T-helper 17 cell (primary cell): ENCODE measurements at places on chromosomes 12 and 14. TPM values are rescaled to one million over a fixed set of nuclear protein-coding genes. Genes with fewer than 3 reads are reported as not detected.

DNA sequence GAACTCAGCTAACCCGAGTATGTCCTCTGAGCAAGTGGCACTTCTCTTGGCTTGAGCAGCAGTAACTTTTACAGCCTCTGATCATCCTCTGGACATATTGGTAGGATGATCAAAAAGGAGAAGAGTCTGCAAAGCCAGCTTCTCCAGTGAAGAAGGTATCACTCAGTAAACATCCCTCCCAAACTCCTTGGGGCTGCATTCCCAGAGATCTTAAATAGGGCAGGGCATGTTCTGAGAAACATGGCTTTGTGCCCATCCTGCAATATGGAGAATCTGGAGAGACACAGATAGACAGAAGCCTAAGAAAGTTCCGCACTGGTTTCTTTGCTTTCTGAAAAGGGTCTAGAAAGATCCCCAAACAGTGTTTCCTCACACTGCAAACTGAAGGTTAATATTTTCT, 65.4 kb downstream of the RBM19 start:
- H3K27ac ChIP-seq = no peak overlapping the region
- H3K27me3 ChIP-seq = no peaks in the 10 kb centered on the region
- no peaks in the 10 kb centered on the region for H3K4me1 ChIP-seq
- no peak overlapping the region for H3K4me3 ChIP-seq
- DNase-seq = no peak
- peaks cover 5% of the 10 kb centered on the region for H3K36me3 ChIP-seq

DNA sequence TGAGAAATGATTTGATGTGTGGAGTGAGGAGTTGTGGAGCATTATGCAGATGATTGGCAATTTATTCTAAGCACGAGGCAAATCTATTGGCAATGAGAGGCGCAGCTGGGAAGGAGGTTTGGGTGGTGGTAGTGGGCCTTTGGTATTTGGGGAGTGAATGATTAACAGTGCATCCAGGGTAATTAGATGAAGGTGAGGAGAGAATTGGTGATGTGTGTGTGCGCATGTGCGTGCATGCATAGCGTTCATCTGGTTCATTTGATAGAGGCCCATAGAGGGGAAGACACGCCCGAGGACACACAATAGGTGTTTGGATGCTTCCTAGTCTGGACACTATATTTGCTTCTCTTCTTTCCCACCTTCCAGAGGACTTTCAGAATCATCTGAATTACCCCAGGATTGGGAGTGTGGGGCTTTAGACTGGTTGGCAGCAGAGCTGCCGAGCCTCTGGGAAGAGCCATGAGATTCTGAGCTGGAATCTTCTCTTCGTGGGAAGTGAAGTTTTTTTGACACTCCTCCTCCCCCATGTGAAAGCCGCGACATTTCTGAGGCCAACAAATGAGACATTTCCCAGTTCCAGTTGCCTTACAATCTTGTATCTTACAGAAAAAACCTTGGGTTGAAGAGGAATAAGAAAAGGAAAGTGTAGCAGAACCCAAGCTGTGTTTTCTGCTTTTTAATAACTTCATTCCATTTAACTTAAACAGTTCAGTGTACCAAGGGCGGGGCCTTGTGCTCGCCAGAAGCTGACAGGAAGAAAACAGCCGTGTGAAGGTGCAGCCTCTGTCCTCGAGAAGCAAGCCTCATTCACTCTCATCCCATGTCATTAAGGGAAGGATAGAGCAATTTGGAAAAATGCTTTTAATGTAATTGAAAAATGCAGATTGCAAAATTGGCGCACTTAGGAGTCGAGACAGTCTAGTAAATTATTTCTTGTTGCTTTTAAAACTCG, 65.2 kb downstream of the SLC25A47 start:
- no peak overlapping the region for H3K27ac ChIP-seq
- no peak for DNase-seq
- H3K27me3 ChIP-seq = no peaks in the 10 kb centered on the region
- peaks cover 2% of the 10 kb centered on the region for H3K36me3 ChIP-seq

DNA sequence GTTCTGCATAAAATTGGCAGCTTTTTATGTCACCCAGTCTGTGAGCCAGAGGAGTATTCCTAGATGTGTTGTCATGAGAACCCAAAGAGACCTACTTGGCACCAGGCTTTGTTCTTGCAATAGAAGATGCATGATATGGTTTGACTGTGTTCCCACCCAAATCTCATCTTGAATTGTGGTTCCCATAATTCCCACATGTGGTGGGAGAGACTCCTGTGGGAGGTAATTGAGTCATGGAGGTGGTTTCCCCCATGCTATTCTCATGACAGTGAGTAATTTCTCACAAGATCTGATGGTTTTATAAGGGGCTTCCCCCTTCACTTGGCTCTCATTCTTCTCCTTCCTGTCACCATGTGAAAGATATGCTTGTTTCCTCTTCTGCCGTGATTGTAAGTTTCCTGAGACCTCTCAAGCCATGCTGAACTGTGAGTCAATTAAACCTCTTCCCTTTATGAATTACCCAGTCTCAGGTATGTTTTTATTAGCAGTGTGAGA, 572.0 kb upstream of the ATP2B1 start:
- H3K27ac ChIP-seq = no peak overlapping the region
- H3K27me3 ChIP-seq = no peaks in the 10 kb centered on the region
- DNase-seq = no peak

DNA sequence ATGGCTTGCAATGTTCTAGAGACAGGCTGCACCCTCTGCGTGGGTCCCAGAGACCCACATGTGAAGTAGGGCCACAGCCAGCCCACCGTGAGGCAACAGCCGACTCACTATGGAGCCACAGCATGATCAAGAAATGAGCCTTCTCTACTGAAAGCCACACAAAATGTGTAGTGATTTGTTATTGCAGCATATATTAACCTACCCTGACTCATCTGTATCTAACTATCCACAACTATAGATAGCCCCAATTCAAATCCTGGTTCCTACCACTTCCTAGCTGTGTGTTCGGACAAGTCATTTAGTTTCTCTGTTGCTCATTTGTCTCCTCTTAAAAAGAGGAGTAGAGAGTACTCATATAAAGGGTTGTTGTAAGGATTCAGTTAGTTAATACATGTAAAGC, 1152.3 kb downstream of the BCL11B start:
- peaks cover 3% of the 10 kb centered on the region for H3K4me1 ChIP-seq
- H3K27me3 ChIP-seq = no peaks in the 10 kb centered on the region
- peaks cover 3% of the 10 kb centered on the region for H3K36me3 ChIP-seq
- H3K27ac ChIP-seq = no peak overlapping the region
- DNase-seq = no peak
- no peak overlapping the region for H3K4me3 ChIP-seq

The SLCO1B1 gene
- not detected for total RNA-seq

The DPY19L2 gene
- not detected for total RNA-seq

GRCh38 chr12:3597526-3598210, 106.7 kb downstream of the PRMT8 start:
- peaks cover 8% of the 10 kb centered on the region for H3K36me3 ChIP-seq
- peaks cover 3% of the 10 kb centered on the region for H3K4me1 ChIP-seq
- H3K4me3 ChIP-seq = no peak overlapping the region
- H3K27ac ChIP-seq = no peak overlapping the region
- H3K27me3 ChIP-seq = peaks cover 29% of the 10 kb centered on the region
- no peak for DNase-seq

DNA sequence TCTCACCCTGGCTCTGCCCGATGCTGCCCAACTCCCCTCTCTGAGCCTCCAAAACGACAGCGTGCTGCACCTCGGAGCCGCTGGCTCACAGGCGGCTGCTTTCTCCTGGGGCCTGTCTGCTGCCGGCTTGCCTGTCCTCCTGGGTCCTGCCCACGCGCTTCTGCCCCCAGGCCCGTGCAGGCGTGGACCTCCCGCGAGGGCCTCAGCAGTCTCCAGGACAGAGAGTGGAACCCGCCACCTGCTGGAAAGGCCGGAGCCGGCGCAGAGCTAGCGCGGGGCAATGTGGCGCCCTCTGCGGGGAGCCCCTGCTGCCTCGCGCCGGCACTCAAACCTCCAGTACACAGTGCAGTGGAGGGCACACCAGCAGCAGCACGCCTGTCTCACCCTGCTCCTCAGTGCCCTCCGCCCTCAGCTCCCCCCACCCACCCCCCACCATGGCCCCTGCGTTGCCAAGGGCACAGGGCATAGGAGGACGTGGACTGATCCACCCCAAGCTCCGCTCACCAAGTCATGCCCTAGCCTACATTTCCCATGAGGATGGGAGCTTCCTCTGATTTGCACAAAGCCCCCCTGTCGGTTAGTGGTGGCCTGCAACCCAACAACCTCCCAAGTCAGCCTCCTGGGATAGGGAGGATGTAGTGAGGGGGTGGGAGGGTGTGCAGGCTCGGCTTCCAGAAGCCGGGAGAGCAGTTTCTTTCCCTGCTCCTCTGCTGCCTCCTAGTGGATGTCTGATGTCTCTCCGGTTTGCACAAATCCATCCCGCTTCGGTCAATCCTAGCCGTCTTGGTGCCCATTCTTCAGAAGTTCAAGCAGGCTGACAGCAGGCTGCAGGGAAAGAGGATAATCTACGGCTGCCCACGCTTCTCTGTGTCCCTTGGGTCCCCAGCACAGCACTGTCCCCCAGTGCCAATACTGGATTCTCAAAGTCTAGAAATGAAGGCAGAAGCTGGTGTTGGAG, 25.2 kb downstream of the KRT8 start:
- H3K4me1 ChIP-seq = peaks cover 17% of the 10 kb centered on the region
- no peak overlapping the region for H3K27ac ChIP-seq
- peak; percentile 41 for DNase-seq
- peaks cover 27% of the 10 kb centered on the region for H3K27me3 ChIP-seq
- peak overlapping the region; percentile 80 for H3K4me3 ChIP-seq

The ZNF84 gene
- 18.1 TPM for total RNA-seq

- H3K4me3 ChIP-seq = no peak overlapping the region
- no peak for DNase-seq
- H3K36me3 ChIP-seq = no peaks in the 10 kb centered on the region
- no peaks in the 10 kb centered on the region for H3K27me3 ChIP-seq
- H3K4me1 ChIP-seq = no peaks in the 10 kb centered on the region
- H3K27ac ChIP-seq = no peak overlapping the region
Measured at GRCh38 chr12:111616177-111616623, 17.1 kb upstream of the ATXN2 start.

The HOXC10 gene
- not detected for total RNA-seq

GRCh38 chr12:117749431-117749830, 219.4 kb downstream of the KSR2 start:
- H3K27ac ChIP-seq = no peak overlapping the region
- H3K36me3 ChIP-seq = no peaks in the 10 kb centered on the region
- H3K27me3 ChIP-seq = peaks cover 1% of the 10 kb centered on the region

The RTN1 gene
- total RNA-seq = 3.4 TPM

DNA sequence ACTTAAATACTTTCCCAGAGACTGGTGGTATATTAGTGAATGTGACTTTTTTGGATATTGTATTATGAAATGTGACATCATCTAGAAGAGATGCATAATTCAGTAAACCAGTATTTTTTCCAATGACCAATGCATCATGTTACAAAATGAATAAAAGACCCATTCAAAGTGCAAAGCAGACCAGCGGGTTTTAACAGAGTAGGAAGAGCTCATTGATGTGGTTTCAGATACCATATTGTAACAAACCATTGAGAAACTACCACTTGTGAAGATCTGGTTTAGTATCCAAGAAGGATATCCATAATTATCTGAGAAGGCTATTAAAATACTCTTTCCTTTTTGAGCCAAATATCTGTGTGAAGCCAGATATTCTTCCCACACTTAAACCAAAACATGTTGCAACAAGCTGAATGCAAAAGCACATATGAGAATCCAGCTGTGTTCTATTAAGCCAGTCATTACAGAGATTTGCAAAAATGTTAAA, 47.7 kb downstream of the MVK start:
- no peaks in the 10 kb centered on the region for H3K4me1 ChIP-seq
- H3K4me3 ChIP-seq = no peak overlapping the region
- peaks cover 52% of the 10 kb centered on the region for H3K27me3 ChIP-seq

The STAB2 gene
- total RNA-seq = not detected

The RNF212B gene
- 0.89 TPM for total RNA-seq

- no peak for DNase-seq
- no peaks in the 10 kb centered on the region for H3K27me3 ChIP-seq
- H3K27ac ChIP-seq = peak overlapping the region; percentile 98
Measured at GRCh38 chr12:4293966-4294505, 20.5 kb downstream of the CCND2 start.

- H3K27me3 ChIP-seq = peaks cover 60% of the 10 kb centered on the region
- H3K27ac ChIP-seq = no peak overlapping the region
Measured at GRCh38 chr14:28763751-28764256, 2.8 kb upstream of the FOXG1 start.

DNA sequence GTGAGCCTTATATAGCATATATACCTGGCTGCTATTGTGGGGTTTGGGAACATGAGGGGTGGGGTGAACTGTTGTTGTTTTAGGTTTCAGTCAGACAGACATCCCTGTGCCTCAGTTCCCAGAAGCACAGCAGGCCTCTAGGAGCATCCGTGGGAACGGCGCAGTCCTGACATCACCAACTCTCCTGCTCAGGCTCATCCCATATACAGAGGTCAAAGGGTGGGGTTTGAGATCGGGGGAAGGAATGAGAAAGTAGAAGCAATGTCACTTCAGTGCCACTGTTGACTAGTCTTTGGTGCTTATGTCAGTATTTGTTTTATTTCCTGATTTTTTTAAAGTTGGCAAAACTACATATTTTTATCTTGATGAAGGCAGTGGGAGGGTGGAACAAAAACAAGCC, 43.1 kb upstream of the A2ML1 start:
- no peak for DNase-seq
- no peak overlapping the region for H3K4me3 ChIP-seq
- no peaks in the 10 kb centered on the region for H3K27me3 ChIP-seq

DNA sequence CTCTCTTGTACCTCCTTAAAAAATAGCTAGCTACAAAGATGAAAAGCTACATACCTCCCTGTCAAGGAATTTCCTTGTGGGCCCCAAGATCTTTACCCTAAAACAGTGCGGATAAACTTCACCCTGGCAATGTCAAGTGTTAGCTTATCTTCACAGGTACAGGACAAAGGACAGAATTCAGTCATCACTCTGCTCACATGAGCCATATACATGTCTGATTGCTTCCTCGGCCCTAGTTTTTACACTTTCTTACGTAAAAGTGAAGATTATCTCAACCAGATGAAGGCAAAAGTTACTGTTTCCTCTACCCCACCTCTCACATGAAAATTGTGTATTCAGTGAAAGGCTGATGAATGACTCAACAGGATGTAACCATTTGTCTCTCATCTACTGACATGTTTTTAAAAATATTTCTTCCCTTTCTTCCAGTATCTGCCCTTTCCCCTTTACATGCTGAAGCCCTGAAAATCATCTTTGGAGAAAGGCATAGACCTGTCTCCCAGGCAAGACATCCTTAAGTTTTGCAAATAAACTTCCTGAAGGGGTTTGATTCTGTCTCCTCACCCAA, 890.1 kb downstream of the GALC start:
- no peak overlapping the region for H3K27ac ChIP-seq
- H3K4me1 ChIP-seq = no peaks in the 10 kb centered on the region
- no peaks in the 10 kb centered on the region for H3K36me3 ChIP-seq
- H3K4me3 ChIP-seq = no peak overlapping the region
- no peaks in the 10 kb centered on the region for H3K27me3 ChIP-seq

DNA sequence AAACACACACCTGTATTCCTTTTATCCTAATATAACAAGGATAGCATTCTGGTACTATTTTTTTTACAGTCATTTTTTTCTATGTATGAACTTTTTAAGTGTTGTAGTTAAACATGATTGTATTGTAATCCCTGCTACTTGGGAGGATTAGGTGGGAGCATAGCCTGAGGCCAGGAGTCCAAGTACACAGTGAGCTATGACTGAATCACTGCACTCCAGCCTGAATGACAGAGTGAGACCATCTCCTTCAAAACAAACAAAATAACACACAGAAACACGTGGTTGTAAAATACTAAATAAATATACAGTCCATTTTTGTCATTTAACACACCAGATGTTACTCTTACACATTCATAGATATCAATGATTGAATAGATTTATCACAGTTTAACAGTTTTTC, 56.9 kb downstream of the MAP4K5 start:
- no peak for DNase-seq
- no peaks in the 10 kb centered on the region for H3K4me1 ChIP-seq
- H3K27me3 ChIP-seq = no peaks in the 10 kb centered on the region
- peaks cover 8% of the 10 kb centered on the region for H3K36me3 ChIP-seq
